ENCODE measurements at places on chromosomes 3 and 15.

- no peak for DNase-seq
Measured at GRCh38 chr3:2656806-2657777, 453.1 kb downstream of the IL5RA start.

DNA sequence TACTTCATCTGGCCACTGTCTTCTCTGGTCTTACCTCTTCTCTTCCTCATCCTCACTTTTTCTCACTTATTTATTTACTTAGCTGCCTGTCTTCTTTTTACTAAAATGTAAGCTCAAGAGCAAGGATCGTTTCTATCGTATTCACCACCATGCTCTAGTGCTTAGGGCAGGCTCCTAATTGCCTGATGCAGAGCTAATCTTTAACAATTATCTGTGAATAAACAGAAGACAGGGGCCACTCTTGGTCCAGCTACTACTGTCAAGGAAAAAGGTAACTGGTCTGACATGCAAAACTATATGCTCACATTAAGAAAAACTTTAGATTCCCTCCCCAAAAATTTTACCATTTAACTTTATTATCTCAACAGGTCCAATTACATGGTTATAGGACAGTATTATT, 17.5 kb downstream of the PIK3R4 start:
- no peak for DNase-seq

- DNase-seq: no peak
Measured at GRCh38 chr3:16378920-16379319, 113.9 kb downstream of the OXNAD1 start.

DNA sequence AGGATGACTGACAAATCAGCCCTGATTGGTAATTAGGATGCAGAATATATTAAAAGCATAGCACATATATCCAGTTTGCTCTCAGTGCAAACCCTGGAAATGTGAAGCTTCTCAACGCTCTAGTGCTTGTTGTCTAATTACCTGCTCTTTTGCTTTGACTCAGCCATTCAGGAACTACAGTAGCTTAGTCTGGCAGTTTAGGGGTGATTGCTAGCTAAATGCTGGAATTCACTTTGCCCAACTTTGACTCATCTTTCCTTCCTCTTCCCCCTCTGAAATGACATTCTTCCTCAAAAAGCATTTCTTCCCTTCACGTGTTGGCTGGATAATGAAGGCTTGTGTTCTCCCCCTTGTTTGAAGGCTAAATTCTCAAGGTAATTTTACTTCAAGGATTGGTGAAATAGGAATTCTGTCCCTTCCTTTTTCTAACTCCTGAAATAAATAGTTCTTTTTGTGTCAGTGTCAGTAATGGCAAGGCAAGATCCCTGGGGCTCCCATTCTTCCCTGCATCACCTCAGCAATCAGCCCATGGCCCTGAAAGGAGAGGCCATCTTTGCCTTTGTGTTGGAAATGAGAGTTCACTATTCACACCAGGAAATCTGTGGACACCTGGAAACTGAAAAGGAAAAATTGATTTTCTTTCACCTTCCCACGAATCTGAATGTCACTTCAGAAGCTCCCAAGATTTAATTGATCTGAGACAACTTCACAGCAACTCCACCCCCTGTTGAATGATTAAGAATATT, 103.6 kb downstream of the ECT2 start:
- no peak for DNase-seq

DNA sequence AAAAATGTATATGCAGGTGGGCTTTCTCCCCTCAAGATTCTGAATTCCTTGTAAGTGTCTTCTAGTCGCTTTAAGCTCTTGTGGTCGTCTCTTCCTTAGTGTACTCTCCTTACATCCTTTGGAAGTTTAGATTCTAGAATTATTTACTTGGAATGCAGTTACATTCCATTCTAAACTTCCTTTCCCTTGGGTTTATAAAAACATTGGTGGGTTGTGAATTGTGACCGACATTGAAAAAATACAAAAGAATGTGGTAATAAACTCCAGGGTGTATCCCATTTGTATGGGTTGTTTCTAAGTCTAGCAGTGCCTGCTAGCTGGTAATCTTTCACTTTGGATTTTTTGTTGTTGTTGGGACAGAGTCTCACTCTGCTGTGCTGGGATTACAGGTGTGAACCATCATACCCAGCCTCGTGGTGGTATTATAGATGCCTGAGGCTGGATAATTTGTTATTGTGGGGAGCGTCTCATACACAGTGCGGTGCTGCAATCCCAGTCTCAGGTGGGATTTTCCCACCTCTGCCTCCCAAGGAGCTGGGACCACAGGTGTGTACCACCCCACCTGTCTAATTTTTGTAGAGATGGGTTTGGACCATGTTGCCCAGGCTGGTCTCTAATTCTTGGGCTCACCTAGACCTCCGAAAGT, 9.1 kb downstream of the CHD2 start:
- no peak for DNase-seq

All from CD4-positive, alpha-beta T cell treated with Interleukin-1 beta for 1 hour (primary cell).